ENCODE measurements at places on chromosomes 2 and 18.

- DNase-seq: no peak
Observed at GRCh38 chr2:55459279-55459678, 39.6 kb upstream of the CCDC88A start.

GRCh38 chr2:99779276-99779675 is 289.5 kb upstream of the REV1 start:
- DNase-seq: no peak

DNA sequence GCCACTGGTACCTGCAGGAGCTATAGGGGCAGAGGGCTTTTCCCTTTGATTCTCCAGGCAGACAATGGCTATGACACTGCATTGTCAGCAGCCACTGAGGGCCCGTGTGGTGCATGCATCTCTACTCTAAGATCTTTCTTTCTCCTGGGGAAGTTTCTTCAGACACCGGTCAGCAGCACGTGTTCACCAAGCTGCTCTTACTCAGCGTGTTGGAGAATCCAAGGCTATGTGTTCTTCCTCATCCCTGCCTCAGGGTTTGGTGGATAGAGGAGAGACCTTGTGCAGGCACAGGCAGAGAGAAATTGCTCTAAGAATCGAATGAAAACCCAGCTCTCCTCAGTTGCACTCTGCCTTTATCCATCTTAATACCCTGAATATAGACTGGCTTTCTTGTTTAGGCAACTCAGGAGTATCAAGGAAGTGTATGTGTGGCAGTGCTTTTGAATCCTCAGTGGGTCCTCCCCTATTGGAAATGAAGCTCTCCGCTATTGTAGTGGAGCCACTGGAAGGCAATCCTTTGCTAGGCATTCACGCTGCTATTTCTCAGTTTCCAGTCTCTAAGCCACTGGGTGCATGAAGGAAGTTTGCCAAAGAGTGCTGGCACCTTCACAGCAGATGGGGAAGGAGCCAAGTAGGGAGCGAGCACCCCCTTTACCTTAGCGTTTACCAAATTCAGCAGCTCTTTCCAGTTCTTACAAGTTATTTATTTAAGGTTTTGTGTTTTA is 86.9 kb upstream of the EML6 start:
- DNase-seq: no peak

DNA sequence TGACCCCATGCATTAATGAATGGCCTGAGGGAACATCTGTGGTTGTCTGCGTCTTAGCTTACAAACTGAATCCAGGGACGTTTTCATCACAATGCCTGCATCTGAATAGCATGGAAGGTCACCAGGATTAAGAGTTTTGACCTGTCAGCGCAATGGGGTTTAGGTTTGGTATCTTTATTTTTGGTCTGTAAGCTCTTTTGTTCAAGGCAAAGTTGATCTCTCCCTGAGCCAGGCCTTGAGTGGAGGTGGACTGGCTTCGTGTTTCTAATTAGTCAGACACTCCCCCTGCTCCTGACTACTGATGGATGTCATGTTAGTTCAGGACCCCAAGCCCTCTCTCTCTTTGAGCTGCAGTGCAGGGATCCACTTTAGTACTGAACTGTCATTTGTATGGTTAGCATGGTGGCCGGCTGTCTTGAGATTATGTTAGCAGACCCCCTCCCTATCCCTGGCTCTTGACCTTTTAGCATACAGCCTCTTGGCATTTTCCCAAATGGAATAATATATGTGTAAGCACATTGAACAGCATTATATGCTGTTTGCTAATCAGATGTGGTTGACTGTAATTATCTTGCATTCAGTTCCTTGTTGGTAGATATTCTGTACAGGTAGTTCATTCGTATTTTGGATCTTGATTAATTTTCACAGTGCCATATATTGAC is 59.2 kb downstream of the LYPD6 start:
- peak; percentile 32 for DNase-seq

Measured in ELF-1 (cell line).